Activated CD4-positive, alpha-beta T cell treated with anti-CD3 and anti-CD28 coated beads, Interleukin-2, Interleukin-6, amounts not matched to agents 100 ng/mL and 50 ng/mL, durations not matched to agents 16 hours and 8 hours (primary cell): ENCODE measurements at places on chromosomes 6 and 20.

GRCh38 chr20:17533396-17533795 lies 2.2 kb upstream of the BFSP1 start:
- DNase-seq, result peak; percentile 56

DNA sequence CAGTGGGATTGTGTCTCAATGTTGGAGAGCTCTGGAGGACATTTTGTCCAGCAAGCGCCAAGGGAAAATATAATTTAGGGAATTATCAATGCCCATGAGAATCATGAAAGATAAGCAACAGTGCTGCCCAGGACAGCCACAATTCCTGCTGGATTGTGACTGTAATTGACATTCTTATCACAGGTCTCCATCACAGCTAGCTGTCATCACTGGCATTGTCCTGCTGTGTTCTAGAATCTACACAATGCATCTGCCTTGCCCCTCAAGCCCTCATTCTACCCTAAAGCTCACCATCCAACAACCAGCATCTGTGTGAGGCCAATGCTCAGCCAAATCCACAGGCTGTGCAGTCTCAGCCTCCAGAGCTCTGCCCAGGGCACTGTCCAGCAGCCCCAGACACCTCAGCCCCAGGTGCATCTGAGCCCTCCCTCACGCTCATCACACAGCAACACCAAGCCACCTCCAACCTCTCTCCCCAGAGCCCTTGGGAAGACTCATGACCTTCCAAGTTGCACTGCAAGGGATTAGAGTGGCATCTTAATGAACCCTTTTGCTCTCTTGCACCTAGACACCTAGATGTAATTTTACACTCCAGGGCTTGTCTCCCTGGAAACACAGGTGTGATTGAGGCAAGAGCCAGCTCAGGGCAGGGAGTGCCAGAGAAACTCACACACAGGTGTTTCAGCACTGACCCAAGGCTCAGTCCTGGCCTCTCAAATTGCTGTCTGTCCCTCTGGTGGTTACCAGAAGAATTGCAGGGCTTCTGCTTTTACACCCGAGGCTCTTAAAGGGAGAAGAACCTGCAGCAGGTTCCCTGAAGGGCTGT lies 85.2 kb upstream of the PHACTR3 start:
- DNase-seq, result peak; percentile 69

- DNase-seq, result no peak
These were observed 267.8 kb downstream of the PTPRK start for GRCh38 chr6:128252341-128253176.

GRCh38 chr6:131565056-131565455 lies 8.0 kb upstream of the ARG1 start:
- no peak for DNase-seq

GRCh38 chr6:80550281-80550680 lies 443.8 kb downstream of the BCKDHB start:
- no peak for DNase-seq

- no peak for DNase-seq
These were observed 57.5 kb upstream of the SNRPB2 start for GRCh38 chr20:16672299-16672698.

- no peak for DNase-seq
These were observed 7.3 kb upstream of the PCMTD2 start for GRCh38 chr20:64247970-64248841.

GRCh38 chr20:12982098-12982497 lies 26.7 kb upstream of the SPTLC3 start:
- DNase-seq, result no peak
